Regular cardiac myocyte (primary cell): ENCODE measurements at places on chromosomes 12 and 14. TPM values are rescaled to one million over a fixed set of nuclear protein-coding genes. Genes with fewer than 3 reads are reported as not detected.

Gene ITFG2
- total RNA-seq, result 9.6 and 15.9 TPM in 2 replicates

Gene ASIC1
- total RNA-seq, result 0.58 and 0.85 TPM in 2 replicates

Gene LHX5
- not detected in 2 replicates for total RNA-seq

Gene EFS
- 4.2 and 4.6 TPM in 2 replicates for total RNA-seq

Gene RTRAF
- total RNA-seq, result 57.8 and 86.5 TPM in 2 replicates

Gene SERPINA12
- not detected in 2 replicates for total RNA-seq

Gene SLC17A8
- not detected in 2 replicates for total RNA-seq

Gene ADCY4
- 5.6 and 15.5 TPM in 2 replicates for total RNA-seq

Gene CD27
- total RNA-seq, result not detected in 2 replicates
